Transverse colon (tissue), 4 donors: ENCODE measurements at places on chromosomes 1 and 21. TPM values are rescaled to one million over a fixed set of nuclear protein-coding genes. Genes with fewer than 3 reads are reported as not detected.

Gene RGS8
- not detected for total RNA-seq

Gene FNBP1L
- total RNA-seq = 65.1 TPM

Gene CRP
- total RNA-seq = not detected

Gene S100A8
- 1.6 TPM for total RNA-seq

Gene C1orf198
- total RNA-seq = 10.8 TPM

Gene HRNR
- total RNA-seq = not detected

Gene TAF1A
- 5.4 TPM for total RNA-seq

Gene NR1I3
- not detected for total RNA-seq

Gene MROH9
- total RNA-seq = not detected

Gene TAS1R1
- not detected for total RNA-seq

Gene GJA9
- 1.6 TPM for total RNA-seq

Gene TLR5
- 3.8 TPM for total RNA-seq

Gene RAB29
- 13.9 TPM for total RNA-seq

Gene DNASE2B
- total RNA-seq = not detected

DNA sequence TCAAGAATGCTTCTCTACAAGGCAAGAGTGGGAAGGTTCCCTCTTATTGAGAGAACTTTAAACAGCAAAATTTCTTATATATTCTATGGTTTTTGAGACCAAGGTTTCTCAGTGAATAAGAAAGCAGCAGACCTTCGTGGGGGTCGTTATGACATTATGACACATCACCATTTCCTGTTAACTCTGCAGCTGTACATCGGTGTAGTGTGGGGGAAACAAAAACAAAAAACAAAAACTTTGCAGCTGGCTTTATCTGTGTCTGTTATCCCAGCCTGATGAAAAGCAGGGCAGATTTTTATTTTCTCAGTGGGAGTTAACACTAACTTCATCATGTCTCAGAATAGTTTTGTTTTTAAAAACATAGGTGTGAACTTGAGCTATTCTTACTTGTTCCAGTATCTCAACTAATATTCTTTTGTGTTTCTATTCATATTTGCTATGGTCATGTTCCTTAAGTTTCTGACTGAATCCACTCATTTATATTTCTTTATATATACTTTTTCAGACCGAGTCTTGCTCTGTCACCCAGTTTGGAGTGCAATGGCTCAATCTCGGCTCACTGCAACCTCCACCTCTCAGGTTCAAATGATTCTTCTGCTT is 2.1 kb downstream of the SDE2 start:
- no peak for DNase-seq
- H3K27ac ChIP-seq = no peak overlapping the region
- H3K4me1 ChIP-seq = peaks cover 34% of the 10 kb centered on the region
- H3K27me3 ChIP-seq = no peaks in the 10 kb centered on the region
- no peak overlapping the region for H3K4me3 ChIP-seq
- no peaks in the 10 kb centered on the region for H3K36me3 ChIP-seq

GRCh38 chr1:232764458-232765251 is 40.6 kb upstream of the MAP10 start:
- no peak overlapping the region for H3K4me3 ChIP-seq
- no peaks in the 10 kb centered on the region for H3K27me3 ChIP-seq
- peaks cover 26% of the 10 kb centered on the region for H3K4me1 ChIP-seq

GRCh38 chr1:59499943-59500569 is 203.2 kb downstream of the FGGY start:
- H3K27ac ChIP-seq = no peak overlapping the region
- no peak for DNase-seq
- no peaks in the 10 kb centered on the region for H3K27me3 ChIP-seq
- no peak overlapping the region for H3K4me3 ChIP-seq
- peaks cover 5% of the 10 kb centered on the region for H3K4me1 ChIP-seq

- no peaks in the 10 kb centered on the region for H3K36me3 ChIP-seq
- DNase-seq = peak; percentile 81
- peaks cover 59% of the 10 kb centered on the region for H3K4me1 ChIP-seq
- H3K4me3 ChIP-seq = no peak overlapping the region
These were observed 24.7 kb downstream of the MEF2D start for GRCh38 chr1:156475568-156476500.

- no peaks in the 10 kb centered on the region for H3K4me1 ChIP-seq
- H3K36me3 ChIP-seq = no peaks in the 10 kb centered on the region
- H3K27ac ChIP-seq = no peak overlapping the region
- H3K4me3 ChIP-seq = no peak overlapping the region
- peak; percentile 57 for DNase-seq
- H3K27me3 ChIP-seq = peaks cover 55% of the 10 kb centered on the region
These were observed 14.9 kb downstream of the TTC34 start for GRCh38 chr1:2786329-2787162.

- H3K4me1 ChIP-seq = peaks cover 23% of the 10 kb centered on the region
- H3K36me3 ChIP-seq = no peaks in the 10 kb centered on the region
- no peaks in the 10 kb centered on the region for H3K27me3 ChIP-seq
- no peak overlapping the region for H3K27ac ChIP-seq
These were observed 31.4 kb downstream of the PLPP3 start for GRCh38 chr1:56547977-56548376.

- peak overlapping the region; percentile 75 for H3K27ac ChIP-seq
- H3K4me3 ChIP-seq = no peak overlapping the region
- H3K27me3 ChIP-seq = peaks cover 4% of the 10 kb centered on the region
- peaks cover 23% of the 10 kb centered on the region for H3K4me1 ChIP-seq
These were observed 826 bp upstream of the CA14 start for GRCh38 chr1:150256554-150257341.

- H3K27me3 ChIP-seq = no peaks in the 10 kb centered on the region
- no peaks in the 10 kb centered on the region for H3K36me3 ChIP-seq
- peaks cover 5% of the 10 kb centered on the region for H3K4me1 ChIP-seq
These were observed 25.5 kb upstream of the IFNAR1 start for GRCh38 chr21:33299181-33299752.

DNA sequence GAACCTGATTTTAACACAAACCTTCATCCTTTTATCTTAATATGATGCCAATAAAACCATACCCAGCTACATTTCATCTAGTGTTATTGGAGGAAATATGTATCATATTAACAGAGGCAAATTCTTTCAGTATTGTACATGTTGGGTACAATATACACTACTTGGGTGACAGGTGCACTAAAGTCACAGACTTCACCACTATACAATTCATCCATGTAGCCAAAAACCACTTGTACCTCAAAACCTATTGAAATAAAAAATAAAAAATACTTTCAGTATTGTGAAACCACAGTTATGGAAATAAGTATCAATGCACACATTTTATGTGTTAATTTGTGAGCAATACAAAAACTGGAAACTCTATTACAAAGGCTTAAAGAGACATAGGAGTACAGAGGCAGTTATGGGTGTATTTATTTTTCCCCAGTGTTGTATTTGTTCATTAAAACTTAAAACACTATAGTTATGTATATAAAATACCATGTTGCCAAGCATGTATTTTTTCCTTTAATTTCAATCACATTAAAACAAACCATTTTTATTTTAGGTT is 25.1 kb upstream of the GPR88 start:
- no peaks in the 10 kb centered on the region for H3K36me3 ChIP-seq
- no peak overlapping the region for H3K27ac ChIP-seq
- H3K27me3 ChIP-seq = no peaks in the 10 kb centered on the region
- no peak overlapping the region for H3K4me3 ChIP-seq

- no peaks in the 10 kb centered on the region for H3K27me3 ChIP-seq
- no peak for DNase-seq
- H3K4me3 ChIP-seq = no peak overlapping the region
- no peak overlapping the region for H3K27ac ChIP-seq
- peaks cover 7% of the 10 kb centered on the region for H3K4me1 ChIP-seq
These were observed 185.0 kb downstream of the TGFBR3 start for GRCh38 chr1:91700771-91701471.

DNA sequence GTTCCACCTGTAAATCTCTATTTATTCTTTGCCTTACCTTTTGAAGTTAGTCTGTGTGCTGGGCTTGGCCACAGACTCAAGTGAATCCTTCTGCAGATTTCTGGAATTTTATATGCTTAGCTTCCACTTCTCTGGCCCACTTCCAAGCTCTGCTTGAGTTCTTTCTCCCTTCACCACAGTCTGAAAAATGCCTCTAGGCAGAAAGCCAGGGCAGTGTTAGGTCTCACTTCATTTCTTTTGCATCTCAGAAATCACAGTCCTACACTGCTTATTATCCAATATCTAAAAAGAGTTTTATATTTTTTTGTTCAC is 48.9 kb downstream of the INKA2 start:
- H3K27ac ChIP-seq = no peak overlapping the region
- no peaks in the 10 kb centered on the region for H3K27me3 ChIP-seq
- peak; percentile 24 for DNase-seq

- H3K4me3 ChIP-seq = no peak overlapping the region
- no peaks in the 10 kb centered on the region for H3K4me1 ChIP-seq
- H3K27ac ChIP-seq = no peak overlapping the region
- peaks cover 63% of the 10 kb centered on the region for H3K27me3 ChIP-seq
- DNase-seq = no peak
These were observed 101.1 kb downstream of the PRKAB2 start for GRCh38 chr1:147071142-147071541.

DNA sequence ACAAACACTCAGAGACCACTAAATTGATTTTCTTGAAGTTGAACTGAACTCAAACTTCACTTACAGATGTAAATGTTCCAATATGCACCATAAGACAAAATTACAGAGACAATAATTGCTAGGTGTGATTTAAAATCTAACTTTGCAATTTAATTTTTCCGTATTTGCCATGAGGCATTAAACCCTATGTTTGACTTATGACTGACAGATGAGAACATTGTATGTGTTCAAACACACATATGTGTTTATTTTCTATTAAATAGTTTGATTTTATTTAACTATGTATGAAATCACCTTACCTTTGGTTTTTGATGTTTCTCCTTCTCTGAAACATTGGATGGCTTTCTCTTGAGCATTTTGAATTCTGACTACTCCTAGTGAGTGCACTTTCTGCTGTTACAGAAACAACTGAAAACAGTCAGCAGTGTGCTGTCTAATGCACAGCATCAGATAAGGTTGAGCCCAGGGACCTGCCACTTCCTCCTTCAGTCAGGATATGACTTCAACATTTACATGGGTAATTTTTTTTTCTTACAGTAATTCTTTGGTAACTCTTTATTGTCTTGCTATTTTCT is at the start of gene SAMSN1:
Gene SAMSN1, minus strand, starts transcription at position 410 of the 575 bp plus-strand sequence. Its CDS starts 54 bp downstream, at position 356.
- H3K4me1 ChIP-seq = no peaks in the 10 kb centered on the region
- H3K36me3 ChIP-seq = no peaks in the 10 kb centered on the region
- peak within 1 kb of the TSS; percentile 16 for H3K27ac ChIP-seq
- peak within 1 kb of the TSS; percentile 10 for H3K4me3 ChIP-seq

DNA sequence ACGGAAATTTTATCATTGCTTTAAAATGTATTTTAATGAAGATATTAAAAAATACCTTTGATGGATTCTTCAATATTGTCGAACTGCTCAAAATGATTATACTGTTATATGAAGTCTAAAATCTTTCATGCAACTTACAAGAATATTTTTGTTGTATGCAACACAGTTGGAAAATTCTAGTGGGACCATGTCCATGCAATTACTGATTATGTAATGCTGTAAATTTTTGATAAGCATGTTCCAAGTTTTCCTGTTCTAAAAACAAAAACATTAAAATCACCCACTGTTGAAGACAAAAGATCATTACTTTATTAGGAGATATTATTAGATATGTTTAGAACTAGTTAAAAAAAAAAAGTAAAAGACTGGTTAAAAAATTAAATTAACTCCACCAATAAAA is 132.8 kb downstream of the NFIA start:
- DNase-seq = no peak
- no peak overlapping the region for H3K4me3 ChIP-seq

GRCh38 chr1:234262007-234262753 is 111.1 kb upstream of the COA6 start:
- H3K27me3 ChIP-seq = no peaks in the 10 kb centered on the region
- no peak overlapping the region for H3K4me3 ChIP-seq
- no peak overlapping the region for H3K27ac ChIP-seq
- no peaks in the 10 kb centered on the region for H3K4me1 ChIP-seq

DNA sequence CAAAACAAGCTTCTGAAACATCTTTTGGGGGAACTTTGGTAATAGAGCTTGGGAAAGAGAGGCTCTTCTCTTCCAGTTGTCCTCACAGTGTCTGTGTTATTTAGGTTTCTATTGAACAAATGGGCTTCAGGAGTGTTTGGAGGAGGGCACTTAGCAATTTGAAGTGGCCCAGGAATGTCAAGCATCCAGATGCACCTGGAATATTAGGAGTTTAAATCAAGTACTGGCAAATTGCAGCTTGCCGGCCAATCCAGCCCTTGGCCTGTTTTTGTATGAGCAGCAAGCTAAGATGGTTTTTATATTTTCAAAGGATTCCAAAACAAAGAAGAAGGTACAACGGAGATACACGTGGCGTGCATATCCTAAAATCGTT is 94.7 kb downstream of the CCDC185 start:
- DNase-seq = no peak
- H3K4me3 ChIP-seq = no peak overlapping the region
- no peaks in the 10 kb centered on the region for H3K36me3 ChIP-seq
- H3K4me1 ChIP-seq = no peaks in the 10 kb centered on the region

GRCh38 chr1:9653491-9654050 is 2.0 kb downstream of the PIK3CD start:
- peak overlapping the region; percentile 69 for H3K27ac ChIP-seq
- no peaks in the 10 kb centered on the region for H3K4me1 ChIP-seq
- no peak for DNase-seq

GRCh38 chr1:177525176-177525575 is 354.4 kb downstream of the BRINP2 start:
- DNase-seq = no peak
- H3K27me3 ChIP-seq = no peaks in the 10 kb centered on the region
- H3K36me3 ChIP-seq = no peaks in the 10 kb centered on the region
- H3K4me3 ChIP-seq = no peak overlapping the region

DNA sequence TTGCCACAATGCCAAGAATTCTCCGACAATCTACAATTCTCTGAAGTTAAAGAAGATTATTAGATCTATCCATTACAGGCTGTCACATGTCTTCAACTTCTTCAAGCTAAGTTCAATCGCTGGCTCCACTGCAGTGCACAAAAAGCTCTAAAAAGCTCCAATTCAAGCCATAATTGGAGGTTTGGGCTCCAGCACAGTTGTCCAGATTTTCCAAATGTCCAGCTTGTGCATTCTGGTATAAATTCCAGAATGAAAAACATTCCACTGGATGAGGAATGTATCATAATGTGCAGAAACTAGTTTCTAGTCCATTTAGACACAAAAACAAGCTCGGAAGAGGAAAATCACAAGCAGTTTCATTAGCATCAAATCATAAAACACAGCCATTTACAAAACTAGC is 138.6 kb downstream of the NRIP1 start:
- H3K36me3 ChIP-seq = no peaks in the 10 kb centered on the region
- no peak overlapping the region for H3K27ac ChIP-seq
- no peaks in the 10 kb centered on the region for H3K27me3 ChIP-seq
- H3K4me3 ChIP-seq = no peak overlapping the region
- no peak for DNase-seq
- no peaks in the 10 kb centered on the region for H3K4me1 ChIP-seq
